ENCODE measurements at places on chromosomes 3 and 15.

- no peak for DNase-seq
Measured at GRCh38 chr3:170331143-170331542, 26.4 kb upstream of the SKIL start.

GRCh38 chr3:89783341-89783927 is 676.0 kb downstream of the EPHA3 start:
- DNase-seq: no peak

GRCh38 chr15:60228101-60228500 is 169.7 kb downstream of the ANXA2 start:
- DNase-seq: no peak

GRCh38 chr3:130854208-130854864 is 39.5 kb upstream of the ATP2C1 start:
- DNase-seq: no peak

DNA sequence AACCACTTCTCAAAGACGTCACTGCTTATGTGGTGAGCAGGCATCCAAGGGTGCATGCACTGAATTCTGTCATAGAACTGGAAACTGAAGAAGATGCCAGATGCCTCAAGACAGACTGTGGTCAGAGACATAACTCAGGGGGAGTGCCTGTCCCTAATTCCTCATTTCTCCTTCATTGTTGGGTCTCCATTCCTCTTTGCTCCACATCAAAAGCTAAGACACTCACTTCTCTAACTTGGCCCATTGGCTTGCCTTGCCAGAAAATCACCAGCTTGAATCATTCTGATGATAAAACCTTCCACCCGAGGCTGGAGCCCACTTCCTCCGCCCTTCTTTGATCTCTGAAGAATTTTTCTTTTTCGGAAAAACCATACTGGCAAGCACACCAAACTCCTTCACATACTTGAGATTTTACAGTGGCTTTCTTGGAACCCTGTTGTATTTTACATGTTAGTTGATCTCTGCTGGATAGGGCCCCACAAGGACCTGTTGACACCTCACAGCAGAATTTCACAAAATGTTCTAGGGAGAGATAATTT is 69.9 kb downstream of the COL8A1 start:
- DNase-seq: no peak

DNA sequence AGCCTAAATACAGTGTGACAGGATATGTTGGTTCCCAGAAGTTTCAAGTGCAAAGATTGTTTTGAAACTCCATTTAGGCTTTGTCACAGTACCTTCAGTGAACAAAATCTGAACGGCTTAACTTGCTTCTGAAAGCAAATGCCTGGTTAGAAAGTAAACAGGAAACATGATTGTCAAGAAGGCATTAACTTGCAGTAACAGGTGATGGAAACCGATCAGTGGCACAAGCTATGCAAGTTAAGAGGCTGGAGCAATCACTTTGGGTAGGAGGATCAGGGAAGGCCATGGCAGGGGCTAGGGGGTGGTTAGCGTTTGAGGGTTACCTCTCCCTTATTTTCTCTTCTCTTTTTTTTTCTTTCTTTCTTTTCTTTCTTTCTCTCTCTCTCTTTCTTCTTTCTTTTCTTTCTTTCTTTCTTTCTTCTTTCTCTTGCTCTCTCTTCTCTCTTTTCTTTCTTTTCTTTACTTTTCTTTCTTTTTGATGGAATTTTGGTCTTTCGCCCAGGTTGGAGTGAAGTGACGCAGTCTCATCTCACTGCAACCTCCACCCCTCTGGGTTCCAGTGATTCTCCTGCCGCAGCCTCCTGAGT is 2.4 kb downstream of the HYKK start:
- no peak for DNase-seq

- DNase-seq: no peak
Measured at GRCh38 chr3:105065895-105066839, 300.5 kb upstream of the ALCAM start.

DNA sequence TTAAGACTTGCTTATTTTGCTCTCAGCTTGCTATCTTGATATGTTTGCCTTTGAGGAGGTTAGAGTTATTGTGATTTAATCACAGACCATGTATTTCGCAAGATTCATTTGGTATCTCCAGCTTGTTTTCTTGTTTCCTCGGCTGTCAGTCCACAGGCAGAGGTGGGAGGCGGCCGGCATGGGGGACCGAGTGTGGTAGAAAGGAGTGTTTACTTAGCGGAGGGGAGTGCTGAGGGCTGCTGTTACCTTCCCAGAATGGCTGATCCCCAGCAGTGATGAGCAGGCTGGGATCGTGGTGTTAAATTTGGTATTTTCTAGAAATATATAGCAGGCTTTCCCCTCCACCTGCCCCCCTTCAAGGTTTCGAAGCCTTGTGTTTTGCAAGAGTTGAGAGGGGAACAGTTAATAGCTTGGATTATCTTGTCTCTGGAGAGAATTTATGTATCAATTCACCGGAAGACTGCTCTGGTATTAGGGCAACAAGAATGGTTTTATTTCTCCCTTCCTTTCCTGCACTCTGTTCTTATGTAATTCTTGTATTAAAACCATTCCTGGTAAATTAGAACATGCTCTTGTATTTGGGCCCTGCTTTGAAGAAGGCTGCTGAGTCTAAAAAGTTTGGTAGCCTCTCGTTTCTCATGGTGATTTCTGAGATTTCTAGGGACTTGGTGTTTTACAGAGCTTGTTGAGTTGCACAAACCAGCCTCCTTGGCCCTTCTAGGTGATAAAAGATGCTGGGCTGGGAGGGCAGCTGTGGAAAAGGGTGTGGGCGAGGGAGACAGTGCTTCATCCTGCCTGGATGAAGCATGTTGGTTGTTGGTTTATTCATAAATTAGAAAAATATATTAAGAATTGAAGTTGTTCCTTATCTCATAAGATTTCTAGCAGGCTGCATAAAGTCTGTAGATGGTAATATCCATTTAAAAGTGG is 151.4 kb downstream of the IGF1R start:
- DNase-seq: peak; percentile 72

DNA sequence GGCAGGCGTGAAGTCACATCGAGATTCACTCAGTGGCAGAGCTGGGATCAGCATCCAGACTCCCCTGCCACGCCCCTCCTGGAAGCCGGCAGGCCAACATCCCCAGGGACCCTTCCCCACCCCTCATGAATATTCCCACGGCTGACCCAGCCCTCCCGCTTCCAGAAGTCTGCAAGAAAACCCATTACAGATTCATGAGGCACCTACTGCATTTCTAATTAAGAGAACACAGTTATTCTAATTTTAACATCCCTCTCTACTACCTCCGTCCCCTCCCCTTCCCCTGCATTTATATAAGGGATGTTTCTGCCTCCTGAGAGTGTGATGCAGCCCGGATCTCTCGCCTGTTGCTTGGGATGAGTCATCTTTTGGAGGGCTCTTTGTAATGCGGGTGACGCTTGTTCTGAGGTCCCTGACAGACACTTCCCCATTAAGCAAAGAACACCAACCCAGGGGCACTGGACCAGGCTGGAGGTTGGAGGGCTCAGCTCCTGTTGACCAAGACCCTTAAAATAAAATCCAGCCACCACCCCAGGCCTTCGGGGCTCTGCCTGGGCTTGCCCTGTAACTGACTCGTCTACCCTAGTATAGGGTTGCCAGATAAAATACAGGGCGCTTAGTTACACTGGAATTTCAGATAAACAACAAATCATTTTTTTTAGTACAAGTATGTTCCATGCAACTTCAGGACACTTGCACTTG is 118.7 kb downstream of the NUP210 start:
- DNase-seq: peak; percentile 88

DNA sequence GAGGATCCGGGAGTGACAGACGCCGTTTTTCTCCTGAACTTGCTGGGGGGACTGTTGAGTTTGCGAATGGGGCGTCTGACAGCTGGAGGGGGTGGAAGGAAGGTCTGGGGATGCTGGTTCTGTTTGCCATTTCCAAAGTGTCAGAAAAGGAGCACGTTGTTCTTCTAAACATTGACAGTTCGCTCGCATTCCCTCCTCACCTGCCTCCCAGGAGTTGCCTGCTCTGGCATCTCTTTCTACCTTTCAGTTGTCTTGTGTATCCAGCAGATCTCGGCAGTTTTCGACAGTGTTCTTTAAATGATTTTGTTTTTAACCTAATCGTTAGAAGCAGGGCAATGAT is 829 bp downstream of the SELENOT start:
- no peak for DNase-seq

DNA sequence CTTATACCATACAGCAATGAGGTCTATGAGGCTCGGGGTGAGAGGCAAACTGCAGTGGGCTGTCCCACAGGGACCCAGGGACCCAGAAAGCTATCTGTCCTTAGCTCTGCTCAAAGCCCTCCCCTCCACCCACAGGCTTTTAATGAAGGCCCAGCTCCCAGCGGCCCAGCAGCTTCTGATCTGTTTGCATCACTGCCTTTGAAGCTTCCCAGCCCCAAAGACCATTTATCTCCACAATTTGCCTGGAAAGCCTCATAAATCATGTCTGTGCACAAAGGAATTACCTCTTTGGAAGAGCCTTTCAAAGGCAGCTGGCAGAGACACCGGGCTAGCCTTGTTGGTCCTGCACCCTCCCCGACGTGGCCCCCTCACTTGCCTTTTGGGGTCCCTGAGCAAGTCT is 123.9 kb downstream of the RAB11A start:
- no peak for DNase-seq

GRCh38 chr15:74432968-74433591 is 678 bp downstream of the SEMA7A start:
- no peak for DNase-seq

DNA sequence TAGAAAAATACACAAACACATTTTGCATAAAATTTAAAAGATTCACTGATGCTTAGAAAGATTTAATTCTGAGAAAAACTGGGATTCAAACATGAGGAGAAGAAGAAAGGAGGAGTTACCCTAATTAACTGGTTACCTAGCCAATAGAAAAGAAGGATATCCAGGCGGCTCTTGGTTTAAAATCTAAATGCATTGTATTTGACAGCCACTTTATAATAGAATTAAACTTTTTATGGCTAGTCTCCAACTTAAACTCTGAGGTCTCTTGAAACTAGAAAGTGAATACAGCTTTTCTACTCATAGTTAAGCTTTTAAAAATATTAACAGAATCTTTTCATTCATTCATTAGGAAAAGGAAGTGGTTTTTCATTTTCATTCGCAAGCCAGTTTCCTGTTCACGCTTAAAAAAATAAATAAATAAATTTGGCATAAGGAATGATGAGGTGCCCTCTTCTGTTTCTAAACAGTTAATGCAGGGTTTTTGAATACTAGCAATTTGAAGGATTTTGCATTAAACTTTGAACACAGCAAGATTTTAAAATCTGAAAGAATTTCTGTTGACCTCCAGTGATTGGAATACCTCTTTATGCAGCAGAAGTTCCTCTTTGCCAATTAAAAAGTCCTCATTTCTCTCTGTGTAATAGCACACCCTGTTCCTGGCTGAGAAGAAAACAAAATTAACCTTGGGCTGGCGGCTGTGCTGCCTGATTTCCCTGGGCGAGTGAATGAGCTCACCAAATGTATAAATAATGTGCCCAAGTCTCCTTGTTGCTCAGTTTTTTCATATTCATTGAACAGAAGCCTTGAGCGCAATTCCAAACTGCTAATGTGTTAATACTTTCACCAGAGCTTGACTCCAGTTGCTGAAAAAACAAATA is 105.1 kb downstream of the ZMAT3 start:
- peak; percentile 21 for DNase-seq

DNA sequence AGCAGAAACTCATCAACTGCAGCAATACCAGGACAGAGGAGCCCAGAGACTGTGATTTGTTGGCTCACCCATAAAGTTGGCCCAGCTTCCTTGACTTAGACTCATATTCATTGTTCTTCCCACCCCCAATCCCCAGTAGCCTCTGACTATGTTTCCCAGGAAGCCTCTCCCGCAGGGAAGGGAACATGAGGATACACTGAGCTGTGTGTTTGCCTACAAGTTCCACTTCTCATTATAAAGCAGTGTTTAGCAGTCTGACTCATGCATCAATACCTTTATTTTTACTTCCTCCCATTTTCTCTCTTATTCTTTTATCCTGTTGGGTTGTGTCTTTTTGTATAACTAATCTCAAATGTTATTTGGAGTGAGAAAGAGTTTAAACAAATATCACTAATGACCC is 111.6 kb upstream of the PHLDB2 start:
- no peak for DNase-seq

DNA sequence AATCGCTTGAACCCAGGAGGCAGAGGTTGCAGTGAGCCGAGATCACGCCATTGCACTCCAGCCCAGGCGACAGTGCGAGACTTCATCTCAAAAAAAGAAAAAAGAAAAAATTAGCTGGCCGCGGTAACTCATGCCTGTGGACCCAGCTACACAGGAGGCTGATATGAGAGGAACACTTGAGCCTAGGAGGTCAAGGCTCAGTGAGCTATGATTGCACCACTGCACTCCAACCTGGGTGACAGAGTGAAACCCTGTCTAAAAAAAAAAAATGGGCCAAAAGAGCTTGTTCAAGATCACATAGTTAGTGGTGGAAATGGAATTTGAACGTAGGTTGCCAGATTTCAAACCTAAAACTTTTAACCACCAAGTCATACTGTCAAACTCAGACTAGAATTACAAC is 46.2 kb upstream of the PPP4R2 start:
- no peak for DNase-seq

DNA sequence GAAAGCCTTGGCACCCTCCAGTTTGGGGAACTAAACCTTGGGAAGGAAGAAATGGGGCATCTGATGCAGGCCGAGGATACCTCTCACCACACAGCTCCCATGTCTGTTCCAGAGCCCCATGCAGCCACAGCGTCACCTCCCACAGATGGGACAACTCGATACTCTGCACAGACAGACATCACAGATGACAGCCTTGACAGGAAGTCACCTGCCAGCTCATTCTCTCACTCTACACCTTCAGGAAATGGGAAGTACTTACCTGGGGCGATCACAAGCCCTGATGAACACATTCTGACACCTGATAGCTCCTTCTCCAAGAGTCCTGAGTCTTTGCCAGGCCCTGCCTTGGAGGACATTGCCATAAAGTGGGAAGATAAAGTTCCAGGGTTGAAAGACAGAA is 7.7 kb downstream of the MAP1A start:
- DNase-seq: no peak

DNA sequence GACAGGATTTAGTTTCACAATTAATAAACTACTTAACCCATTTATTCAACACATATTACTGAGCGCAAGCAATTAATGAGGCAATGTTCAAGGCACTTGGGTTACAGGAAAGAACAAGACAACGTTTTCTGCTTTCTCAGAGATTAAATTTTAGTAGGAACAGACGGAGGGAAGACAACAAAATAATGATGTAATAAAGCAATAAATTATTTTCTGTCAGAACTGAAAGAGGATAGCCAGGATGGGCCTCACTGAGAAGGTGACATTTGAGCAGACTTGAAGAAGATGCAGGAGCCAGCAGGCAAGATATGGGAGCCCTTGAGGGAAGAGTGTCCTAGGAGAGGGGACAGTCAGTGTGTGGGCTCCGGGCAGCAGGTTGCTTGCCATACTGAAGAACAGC is 11.3 kb upstream of the RPL14 start:
- DNase-seq: no peak

DNA sequence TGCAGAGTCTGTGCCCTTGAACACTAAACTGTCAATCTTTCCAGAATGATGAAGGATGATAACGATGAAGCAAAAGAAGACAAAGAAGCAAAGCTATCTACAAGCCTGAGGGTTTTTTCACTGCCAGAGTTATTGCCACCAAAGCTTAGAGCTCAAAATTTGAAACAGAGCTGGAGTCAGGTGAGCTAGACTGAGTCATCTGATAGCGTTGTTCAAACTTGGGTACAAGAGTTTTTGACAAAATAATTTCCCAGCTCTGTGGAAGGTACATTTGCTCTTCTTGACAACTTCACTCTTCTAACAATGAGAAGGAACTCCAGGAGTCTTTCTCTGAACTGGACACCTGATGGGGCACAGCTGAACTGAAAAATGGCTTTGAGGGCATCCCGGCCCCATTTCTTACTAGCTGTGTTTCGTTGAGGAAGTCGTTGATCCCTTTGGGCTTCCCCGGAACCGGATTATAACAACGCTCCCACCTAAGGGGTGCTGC is 715 bp downstream of the MCCC1 start:
- peak; percentile 15 for DNase-seq

- DNase-seq: no peak
Measured at GRCh38 chr3:188369526-188369925, 215.6 kb downstream of the LPP start.

All from MV-4-11 (cell line).